ENCODE measurements at places on chromosomes 5 and 9.

DNA sequence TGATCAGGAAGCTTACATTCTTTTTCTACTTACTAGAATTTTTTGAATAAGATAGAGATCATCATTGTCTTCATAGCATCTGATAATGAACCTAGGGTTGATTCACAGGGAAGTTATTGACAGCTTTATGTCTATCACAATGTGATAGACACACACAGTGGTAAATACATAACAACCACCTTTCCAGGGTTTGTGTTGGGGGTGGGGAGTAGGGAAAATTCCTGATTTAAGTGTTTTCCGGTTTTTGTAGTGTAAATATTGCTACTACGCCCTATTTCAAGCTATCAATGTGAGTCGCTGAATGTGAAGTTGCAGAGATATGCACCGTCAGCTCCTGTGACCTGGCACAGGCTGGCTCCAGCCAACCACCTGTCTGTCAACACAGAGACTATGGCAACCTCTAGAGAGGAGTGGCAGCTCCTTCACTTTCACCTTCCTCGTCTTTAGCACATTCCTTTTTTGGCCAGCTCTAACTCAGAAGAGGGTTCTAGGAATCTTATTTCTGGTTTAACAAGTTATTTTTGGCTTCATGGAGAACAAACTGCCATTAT, 224.9 kb downstream of the MAT2B start:
- no peak for DNase-seq

DNA sequence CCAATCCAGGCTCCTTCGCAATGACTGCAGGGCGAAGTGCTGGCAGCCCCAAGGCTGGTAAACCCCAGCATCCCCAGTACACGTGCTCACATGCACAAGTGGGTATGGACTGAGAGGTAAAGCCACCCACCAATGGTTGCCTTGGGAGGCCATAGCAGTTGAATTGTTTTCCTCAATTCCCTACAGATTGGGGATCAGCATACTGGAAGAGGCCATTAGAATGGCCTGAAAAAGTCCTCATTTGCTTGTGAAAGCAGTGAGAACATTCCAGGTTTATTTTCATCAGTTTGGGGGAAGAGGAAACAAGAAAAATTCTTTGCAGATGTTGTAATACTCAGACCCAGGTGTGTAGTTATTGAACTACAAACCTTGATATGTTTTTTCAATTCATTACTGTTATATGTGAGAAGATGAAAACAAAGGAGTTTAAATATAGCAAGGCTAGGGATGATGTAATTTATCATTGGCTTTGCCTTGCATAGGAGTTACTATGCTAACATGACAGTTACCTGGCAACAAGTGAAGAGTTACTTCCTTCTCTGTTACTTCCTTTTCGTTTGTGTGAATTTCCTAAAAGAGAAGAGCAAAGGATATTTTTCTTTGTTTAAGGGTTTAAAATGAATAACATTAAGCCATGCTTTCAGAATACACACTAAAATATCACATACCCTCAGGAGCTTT, 36.4 kb downstream of the MTMR12 start:
- no peak for DNase-seq

DNA sequence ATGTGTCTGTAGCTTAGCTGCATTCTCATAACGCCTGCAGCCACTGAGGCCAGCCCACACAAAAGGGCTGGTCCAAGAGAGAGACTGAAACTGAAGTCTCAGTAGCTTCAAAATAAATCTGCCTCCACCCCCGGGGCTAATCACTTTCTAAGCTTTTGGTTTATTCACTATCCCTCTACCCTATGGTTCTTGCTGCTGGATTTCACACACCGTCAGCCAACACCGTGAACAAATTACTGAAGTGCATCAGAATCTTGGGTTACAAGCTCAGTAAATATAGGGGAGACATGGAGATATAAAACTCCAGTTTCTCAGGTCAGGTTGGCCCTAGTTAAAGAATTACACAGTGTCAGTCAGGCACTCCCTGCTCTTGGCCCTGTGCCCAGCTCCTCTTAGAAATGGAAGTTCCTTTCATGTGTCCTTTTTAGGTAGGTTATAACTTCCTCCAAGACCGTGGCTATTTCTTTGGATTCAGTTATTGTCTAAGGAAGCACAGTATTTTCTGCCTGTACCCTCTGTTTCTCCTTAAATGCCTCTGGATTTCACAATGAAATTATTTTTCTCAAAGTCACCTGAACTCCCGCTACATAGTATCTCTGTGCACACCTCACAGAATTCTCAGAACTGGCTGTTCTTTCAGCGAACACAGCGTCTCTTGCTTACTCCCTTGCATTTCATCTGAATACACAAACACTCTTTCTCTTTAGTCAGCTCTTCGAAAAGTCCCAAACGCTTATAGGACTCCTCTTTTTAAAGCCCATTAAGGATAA, 112.5 kb downstream of the FAM174A start:
- DNase-seq, result no peak

GRCh38 chr5:122704247-122705036, 70.4 kb upstream of the SNX2 start:
- DNase-seq, result no peak

- DNase-seq, result no peak
Observed at GRCh38 chr5:173451031-173451430, 122.8 kb upstream of the STC2 start.

GRCh38 chr9:104853683-104854082, 74.3 kb downstream of the ABCA1 start:
- DNase-seq, result no peak

Data from nucleus accumbens (tissue), 56 donors.